NCI-H1694 (cell line): ENCODE measurements at places on chromosomes 12 and 14.

- no peak for DNase-seq
These were observed 16.4 kb downstream of the FOXJ2 start for GRCh38 chr12:8048906-8049305.

DNA sequence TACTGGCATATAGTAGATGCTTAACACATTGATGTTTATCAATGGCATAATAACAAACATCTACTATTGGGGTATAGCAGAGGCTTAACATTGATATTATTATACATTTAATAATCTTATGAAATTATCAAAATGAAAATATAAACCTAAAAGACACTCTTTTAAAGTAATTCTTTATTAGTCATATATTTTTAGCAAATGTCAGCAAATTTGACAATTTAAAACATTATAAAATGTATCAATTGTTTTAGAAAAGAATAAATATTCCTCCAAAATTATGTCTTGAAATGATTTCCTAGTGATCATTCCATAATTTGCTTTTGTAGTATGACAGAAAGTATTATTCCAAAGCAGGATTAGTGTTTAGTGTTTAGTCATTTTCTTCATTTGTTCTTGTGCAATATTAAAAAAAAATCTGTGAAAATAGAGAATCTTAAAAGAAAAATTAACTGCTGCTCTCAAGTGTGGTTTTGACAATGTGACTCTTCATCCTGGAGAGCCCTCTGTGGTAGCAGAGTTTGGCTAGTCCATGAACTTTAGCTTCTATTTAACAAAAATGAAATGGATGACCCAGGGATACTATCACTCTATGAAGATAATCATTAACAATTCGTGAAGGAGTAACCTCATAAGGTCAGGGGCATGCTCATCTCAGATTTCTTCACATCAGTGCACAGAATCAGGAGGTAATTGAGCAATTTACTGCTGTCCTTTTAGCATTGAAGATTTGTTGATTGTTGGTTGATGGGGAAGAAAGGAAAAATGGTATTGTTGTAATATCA is 1018.5 kb downstream of the LRFN5 start:
- DNase-seq, result no peak

GRCh38 chr14:96793547-96793946 is 3.6 kb upstream of the VRK1 start:
- DNase-seq, result no peak

DNA sequence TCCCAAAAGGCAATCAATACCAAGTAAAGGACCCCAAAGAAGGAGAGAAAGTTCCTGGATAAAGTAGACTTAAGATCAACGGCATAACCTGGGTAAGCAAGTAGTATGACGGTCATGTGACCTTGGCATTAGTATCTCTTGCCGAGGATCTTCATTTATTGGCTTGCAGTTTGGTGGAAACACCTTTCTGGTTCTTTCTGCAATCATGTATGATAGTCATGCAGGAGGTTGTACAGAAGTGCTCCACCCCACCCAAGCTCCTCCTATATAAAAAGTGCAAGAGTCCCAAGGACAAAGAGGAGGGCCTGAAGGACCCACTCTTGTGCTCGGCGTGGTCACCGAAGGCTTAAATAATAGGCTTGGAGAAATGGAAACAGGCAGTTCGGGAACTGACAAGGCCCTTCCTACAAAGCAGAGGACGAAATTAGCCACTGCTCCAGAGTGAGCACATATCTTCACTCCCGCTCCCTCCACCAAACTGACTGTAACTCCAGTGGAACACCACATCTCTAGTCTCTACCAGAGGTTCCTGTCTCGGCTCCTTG is 750 bp downstream of the CS start:
- DNase-seq, result no peak

GRCh38 chr14:92473261-92473968 is 40.2 kb upstream of the RIN3 start:
- no peak for DNase-seq

GRCh38 chr14:31395572-31396205 is 24.7 kb downstream of the HEATR5A start:
- DNase-seq, result no peak

DNA sequence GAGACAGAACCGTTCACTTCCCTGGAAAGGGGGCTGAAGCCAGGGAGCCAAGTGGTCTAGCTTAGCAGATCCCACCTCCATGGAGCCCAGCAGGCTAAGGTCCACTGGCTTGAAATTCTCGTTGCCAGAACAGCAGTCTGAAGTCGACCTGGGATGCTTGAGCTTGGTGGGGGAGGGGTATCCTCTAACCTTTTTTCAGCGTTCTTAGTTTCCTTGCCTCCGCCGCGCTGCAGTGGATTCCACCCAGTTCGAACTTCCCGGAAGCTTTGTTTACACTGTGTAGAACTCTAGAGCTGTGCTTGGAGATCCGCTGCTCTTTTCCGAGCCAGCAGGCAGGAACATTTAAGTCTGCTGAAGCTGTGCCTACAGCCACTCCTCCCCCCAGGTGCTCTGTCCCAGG is 45.2 kb upstream of the FKBP4 start:
- no peak for DNase-seq
